ENCODE measurements at places on chromosomes 3 and 15.

- DNase-seq: no peak
Measured at GRCh38 chr3:196120291-196120951, 38.5 kb upstream of the TFRC start.

DNA sequence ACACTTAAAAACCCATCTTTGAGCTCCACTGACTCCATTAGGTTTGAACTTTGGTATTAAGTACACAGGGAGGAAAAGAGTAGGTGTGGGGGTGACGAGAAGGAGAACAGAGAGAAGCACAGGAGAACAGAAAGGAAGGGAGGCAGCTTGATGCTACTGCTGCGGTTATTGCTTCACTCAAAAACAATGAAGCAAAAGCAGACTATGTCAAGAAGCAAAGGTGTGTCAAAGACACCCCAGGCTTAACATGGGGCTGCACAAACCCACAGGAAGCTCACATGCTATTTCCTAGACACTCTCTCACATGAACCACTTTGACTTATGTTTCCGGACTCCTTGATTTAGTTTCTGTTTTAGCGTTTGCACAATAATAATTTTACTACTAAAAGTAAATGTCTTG lies 961.0 kb upstream of the CFAP20DC start:
- DNase-seq: peak; percentile 10

DNA sequence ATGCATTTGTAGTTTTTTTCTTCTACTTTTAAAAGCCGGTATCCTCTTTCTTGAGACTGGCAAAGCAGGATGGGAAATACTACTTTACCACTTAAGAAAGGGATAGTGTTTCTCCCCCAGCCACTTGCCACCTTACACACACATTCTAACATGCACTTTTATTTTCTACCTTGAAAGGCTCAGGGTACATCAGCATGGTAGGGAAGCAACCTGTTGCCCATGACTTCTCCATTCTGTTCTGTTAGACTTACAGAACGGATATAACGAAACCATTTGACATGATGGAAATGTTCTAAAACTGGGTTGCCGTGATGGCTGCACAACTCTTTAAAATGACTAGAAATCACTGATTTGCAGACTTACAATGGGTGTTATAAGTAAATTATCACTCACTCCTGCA lies 405.5 kb downstream of the SHQ1 start:
- DNase-seq: no peak

GRCh38 chr3:33047842-33048834 lies 48.8 kb downstream of the GLB1 start:
- no peak for DNase-seq

DNA sequence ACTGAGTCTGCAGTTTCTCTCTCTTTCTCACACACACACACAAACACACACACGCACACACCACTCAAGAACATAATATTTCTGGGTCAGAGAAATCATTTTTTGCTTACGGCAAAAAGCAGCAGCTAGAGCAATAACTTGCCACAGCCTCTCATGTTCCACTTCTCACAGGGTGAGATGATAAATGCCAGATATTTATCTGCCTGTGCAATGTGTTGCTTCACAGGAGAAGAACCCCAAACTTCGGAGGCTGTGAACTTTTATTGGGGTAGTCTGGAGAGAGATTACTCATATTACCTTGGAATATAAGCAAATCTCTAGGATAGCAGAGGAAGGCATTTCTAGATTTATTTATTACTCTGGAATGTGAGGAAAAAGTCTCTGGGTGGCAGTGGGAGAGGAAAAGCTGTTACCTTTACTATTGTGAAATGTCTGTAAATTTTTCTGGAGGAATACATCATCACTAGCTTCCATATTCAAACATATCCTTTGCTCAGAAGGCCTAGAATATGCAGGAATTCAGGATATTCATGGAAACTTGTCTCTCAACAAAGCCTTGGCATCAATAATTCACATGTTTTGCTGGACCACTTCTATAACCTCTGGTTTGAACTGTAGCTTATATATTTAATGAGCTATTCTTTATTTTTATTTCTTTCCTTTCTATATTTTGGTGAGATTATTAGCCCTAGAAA lies 369.2 kb downstream of the NSUN3 start:
- no peak for DNase-seq

DNA sequence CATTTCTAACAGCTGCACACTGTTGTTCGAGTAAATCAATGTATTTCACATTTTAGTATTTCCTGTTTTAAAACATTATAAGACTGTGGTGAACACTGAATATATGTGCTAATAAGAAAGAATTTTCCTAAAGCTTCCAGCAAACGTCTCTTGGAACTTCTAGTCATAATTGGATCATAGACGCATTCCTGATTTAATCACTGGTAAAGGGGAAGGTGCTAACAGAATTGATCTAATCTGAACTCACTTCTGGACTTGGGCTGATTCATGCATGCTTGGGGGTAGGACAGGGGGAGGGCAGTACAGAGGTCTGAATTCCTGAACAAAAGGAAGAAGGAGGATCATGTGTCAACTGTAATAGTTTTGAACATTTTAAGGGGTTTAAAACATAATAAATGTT lies 7.3 kb upstream of the LEKR1 start:
- no peak for DNase-seq

GRCh38 chr15:63939531-63940130 lies 105.9 kb upstream of the HERC1 start:
- DNase-seq: no peak

- DNase-seq: no peak
Measured at GRCh38 chr3:32421991-32422859, 30.6 kb downstream of the CMTM7 start.

GRCh38 chr15:97747342-97747741 lies 213.2 kb upstream of the ARRDC4 start:
- DNase-seq: no peak

DNA sequence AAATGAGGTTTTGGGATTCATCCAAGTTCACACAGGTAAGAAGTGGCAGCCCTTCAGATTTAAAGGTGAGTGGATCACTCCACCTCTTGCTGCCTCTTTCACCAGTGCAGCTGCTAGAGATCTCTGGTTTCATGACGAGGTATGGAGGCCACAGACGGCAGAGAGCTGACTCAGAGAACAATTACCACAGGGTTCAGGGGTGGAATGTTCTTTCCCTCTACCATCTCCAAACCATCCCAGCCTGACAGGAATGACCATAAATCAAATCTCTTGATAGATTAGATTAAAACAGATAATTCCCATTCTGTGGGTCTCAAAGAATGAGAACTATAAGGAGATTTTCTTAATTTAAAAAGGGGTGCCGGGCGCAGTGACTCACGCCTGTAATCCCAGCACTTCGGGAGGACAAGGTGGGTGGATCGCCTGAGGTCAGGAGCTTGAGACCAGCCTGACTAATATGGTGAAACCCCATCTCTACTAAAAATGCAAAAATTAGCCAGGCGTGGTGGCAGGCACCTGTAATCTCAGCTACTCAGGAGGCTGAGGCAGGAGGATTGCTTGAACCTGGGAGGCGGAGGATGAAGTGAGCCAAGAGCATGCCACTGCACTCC lies 174.2 kb upstream of the ATP11B start:
- DNase-seq: no peak

DNA sequence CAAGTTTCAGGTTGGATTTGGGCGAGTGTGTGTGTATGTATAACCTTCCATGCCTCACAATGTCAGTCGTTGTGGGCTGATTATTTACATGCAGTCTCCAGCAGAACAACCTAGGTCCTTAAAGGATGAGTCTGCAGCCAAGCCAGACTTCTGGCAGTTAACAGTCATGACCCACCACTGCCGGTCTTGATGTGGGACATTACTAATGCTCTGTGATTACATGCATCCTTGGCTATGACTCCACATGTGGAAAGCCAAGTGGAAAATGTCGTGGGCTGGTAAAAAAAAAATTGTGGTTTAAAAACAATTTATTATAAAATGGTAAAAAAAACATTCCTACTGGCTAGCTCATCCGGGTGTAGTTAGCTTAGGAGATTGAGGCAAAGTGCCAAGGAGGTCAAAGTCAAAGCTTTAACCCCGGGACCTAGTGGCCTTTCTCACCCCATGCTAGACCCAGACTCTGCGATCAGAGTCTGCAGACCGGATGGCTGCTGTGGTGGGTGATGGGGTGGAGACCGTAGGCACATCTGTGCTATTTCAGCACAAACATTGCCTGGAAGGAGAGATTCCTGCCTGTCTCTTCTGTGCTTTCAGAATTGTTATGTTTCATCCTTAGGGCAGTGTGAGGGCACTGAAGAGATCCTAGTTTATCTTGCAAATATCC lies 6.8 kb downstream of the RARRES1 start:
- no peak for DNase-seq

- no peak for DNase-seq
Measured at GRCh38 chr3:45109771-45110508, 36.2 kb downstream of the CDCP1 start.

DNA sequence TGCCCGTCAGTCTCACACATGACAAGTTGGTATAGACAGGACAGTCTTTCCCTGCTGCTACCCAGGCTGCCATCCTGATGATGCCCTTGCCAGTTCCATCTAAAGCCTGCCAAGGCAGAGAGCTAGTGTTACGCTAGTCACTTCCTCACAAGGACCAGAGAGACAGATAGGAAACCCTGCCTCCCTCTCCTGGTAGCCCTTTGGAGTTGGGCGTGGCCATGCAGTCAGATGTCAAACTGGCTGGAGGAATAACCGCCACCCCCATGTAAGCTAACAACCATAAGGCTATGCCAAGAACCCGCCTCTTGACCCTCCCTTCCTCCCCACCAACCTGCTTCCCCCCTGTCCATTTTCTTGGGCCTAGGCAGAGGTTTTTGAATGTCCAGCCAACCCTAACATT lies 2.8 kb downstream of the TMEM115 start:
- DNase-seq: no peak

- DNase-seq: no peak
Measured at GRCh38 chr3:70984776-70985482, 598.6 kb downstream of the FOXP1 start.

- no peak for DNase-seq
Measured at GRCh38 chr15:37249249-37249648, 148.9 kb upstream of the MEIS2 start.

GRCh38 chr15:90953947-90954711 lies 555 bp upstream of the RCCD1 start:
- DNase-seq: no peak

DNA sequence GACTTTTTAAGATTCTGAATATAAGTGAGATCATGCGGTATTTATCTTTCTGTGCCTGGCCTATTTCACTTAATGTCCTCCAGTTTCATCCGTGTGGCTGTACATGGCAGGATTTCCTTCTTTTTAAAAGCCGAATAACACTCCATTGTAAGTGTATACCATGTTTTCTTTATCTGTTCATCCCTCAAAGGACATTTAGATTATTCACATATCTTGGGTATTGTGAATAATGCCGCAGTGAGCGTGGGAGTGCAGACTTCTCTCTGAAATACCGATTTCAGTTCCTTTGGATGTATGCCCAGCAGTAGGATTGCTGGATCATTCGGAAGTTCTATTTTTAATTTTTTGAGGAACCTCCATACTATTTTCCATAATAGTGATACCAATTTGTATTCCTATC lies 136.1 kb downstream of the APBA2 start:
- no peak for DNase-seq

DNA sequence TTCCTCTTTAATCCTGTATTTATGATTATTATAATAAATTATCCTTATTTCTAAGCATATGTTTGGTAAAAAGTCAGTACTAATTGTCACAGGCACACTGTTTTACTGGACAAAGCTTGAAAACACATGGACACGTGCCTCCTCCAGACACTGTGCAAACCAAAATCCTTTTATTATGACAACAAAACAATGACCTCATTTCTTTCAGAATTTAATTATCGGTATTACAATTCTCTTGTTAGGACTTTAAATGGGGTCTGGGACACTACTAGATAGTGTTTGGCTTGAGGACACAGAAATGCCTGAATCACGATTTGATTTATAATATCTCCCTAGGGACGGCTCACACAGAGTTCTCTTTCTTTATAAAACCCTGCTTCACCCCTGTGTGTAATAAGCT lies 107.3 kb upstream of the IGSF10 start:
- no peak for DNase-seq

GRCh38 chr15:39404767-39405181 lies 176.1 kb upstream of the THBS1 start:
- no peak for DNase-seq

DNA sequence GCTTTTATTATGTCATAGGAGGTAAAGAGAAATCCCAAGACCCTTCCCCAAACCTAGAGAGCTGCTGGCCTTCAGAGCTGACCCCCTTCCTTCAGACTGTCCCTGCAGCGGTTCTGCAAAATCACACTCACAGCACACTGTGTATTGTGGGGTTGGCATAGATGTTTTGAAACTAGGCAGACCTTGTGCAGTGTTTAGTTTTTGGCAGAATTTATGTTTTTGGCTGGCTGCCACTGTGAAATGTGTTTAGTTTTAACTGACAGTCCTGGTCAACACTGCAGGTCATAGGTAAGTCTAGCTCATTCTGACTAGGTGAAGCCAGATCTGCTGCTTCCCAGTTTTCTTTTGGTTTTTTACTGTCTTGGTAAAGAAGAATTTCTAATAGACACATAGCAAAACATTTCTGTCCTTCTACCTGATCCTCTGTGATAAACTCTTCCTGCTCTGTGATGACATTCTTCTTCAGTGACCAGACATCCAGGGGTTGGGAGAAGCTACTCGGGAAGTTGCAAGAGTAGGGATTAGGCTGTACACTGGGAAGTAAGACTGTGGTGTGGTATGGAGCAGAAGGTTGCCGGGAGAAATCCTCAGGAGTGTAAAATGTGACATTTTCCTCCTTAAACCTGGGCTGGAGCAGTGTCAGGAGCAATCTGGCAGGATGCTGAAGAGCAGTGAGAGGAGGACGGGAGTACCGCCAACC lies 209.6 kb upstream of the MCTP2 start:
- DNase-seq: no peak

All from stimulated activated CD8-positive, alpha-beta memory T cell treated with anti-CD3 and anti-CD28 coated beads, Interleukin-12 subunit alpha, Interleukin-12 subunit beta, amount 100 ng/mL, for 4 hours (primary cell).